ENCODE measurements at places on chromosomes 12 and 14.

DNA sequence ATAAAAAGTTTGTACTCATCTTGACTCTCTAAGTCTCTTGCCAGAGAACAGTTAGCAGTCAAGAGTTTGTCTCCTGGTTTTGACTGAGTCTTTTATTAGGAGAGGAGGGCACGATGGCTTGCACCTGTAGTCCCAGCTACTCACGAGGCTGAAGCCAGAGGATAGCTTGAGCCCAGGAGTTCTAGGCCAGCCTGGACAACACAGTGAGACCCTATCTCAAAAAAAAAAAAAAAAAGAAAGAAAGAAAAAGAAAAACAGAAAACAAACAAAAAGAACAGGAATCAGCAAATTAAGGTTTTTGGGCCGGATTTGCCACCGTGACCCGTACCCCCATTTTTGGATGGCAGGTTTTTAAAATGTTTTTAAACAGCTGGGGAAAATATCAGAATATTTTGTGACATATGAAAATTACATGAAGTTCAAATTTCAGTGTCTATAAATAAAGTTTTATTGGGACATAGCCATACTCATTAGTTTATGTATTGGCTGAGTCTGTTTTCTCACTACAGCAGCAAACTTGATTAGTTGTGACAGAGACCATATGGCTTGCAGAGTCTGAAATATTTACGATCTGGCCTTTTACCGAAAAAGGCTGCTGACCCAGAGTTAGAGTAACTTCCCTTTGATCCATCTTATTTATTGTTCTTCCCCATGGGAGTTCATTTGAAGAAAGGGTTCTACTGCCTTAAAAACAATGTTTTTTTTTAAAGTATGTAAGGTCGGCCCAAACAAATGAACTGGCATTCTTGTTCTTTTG is 31.2 kb downstream of the VEZT start:
- no peak for DNase-seq

DNA sequence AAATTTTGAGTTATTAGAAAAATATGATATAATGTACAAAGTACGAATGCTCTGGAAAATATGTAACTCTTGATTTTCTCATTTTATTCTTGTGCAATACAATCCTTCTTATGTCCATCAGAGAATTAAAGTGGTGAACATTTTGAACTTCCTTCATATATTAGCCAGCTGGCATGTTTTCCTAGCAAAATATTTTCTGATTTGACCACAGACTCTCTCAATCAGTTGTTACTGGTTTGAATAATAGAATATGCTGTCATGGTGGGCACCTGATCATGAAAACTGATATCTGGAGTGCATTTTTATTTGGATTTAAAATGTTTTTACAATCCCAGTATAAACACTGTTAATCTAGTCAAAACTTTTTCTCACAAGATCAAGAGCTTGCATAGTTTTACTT is 24.2 kb downstream of the PARPBP start:
- no peak for DNase-seq

GRCh38 chr12:12736759-12737676 is 19.9 kb downstream of the CDKN1B start:
- no peak for DNase-seq

DNA sequence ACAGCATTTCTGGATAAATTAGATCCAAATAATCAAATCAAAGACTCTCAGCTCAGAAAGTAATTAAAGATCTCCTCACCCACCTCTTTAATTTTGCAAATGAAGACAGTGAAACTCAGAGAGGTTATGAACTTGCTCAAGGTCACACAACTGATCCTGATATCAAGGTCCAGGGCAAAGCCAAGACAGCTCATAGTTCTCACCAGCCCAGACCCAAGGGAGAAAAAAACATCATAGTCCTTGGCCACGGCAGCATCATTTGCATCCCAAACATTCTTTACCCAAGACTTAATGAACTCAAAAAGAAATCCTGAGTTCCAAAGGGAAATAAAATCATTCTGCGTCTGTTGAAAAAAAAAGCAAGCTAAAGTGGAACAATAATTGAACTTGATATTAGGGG is 112.1 kb downstream of the DAD1 start:
- DNase-seq = no peak

DNA sequence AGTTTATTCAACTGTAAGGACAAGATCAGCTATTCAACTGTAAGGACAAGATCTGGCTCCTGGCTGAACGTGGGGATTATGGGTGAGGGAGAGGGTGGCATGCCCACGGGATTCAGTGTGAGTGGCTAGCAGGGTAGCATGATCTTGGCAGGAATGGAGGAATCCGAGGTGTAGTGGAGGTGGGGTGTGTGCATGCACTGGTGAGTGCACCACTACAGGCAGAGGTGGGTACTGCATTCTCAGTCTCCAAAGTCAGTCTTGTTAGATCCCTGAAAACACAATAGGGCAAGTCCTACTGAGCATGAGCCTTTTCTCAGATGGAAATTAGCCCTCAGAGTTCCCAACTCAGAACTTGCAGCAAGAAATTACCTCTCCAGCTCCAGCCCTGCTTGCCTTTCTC is 32.2 kb upstream of the DCD start:
- no peak for DNase-seq

- no peak for DNase-seq
Observed at GRCh38 chr14:103521438-103521950, 1.1 kb downstream of the CKB start.

GRCh38 chr14:90599748-90600507 is 203.1 kb downstream of the CALM1 start:
- DNase-seq = no peak

- no peak for DNase-seq
Observed at GRCh38 chr12:123896767-123897166, 75.9 kb downstream of the CCDC92 start.

DNA sequence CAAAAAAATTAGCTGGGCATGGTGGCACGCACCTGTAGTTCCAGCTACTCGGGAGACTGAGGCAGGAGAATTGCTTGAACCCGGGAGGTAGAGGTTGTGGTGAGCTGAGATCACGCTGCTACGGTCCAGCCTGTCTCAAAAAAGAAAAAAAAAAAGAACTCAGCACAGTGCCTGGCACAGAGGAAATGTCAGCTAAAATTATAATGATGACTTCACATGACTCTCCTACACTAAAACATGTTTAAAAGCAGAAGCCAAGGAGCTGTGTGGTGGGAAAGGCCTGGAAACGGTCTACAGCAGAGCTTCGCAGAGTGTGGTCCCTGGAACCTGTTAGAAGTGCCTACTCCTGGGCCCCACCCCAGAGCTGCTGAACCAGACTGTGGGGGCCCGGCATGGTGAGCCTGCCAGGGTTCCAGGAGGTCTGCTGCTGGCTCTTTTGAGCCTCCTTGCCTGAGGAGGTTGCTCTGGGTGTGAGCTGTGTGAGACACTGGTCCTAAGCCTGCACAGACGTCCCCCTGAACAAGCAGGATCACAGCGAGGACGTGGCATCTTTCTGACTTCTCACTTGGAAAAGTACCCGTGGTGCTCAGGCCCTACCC is 28.1 kb downstream of the TCHP start:
- no peak for DNase-seq

- no peak for DNase-seq
Observed at GRCh38 chr12:48390026-48390425, 39.3 kb upstream of the ZNF641 start.

- DNase-seq = no peak
Observed at GRCh38 chr14:69538766-69539165, 35.9 kb downstream of the CCDC177 start.

GRCh38 chr12:14396071-14396470 is 30.6 kb downstream of the ATF7IP start:
- no peak for DNase-seq

- no peak for DNase-seq
Observed at GRCh38 chr12:66598079-66598478, 80.8 kb downstream of the GRIP1 start.

- DNase-seq = no peak
Observed at GRCh38 chr14:75341620-75342019, 63.0 kb downstream of the FOS start.

GRCh38 chr12:10365696-10366405 is 24.0 kb downstream of the KLRK1 start:
- no peak for DNase-seq

DNA sequence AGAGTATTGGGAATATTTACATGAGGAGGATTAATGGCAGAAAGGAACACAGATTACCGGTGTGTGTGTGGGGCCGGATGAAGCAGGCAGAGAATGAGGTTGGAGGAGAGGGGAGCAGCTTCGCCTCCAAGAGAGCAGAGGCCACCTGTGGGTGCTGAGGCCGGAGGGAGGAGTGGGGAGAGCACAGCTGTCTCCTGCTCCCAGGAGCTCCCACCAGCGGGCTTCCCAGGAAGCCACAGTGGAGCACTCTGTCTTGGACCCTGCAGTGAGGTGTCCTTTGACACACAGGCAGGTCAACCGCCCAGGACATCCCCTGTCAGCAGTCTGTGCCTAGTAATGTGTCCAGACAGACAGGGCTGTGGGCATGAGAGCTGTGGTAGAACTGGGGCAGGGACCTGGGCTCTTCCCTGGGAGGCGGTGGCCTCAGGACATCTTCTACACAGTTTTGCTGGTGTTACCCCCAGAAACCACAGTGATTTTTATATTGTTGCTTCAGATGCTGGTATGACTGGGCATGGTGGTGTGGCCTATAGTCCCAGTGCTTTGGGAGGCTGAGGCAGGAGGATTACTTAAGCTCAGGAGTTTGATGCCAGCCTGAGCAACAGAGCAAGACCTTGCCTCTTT is 18.5 kb upstream of the AMN start:
- DNase-seq = no peak

GRCh38 chr12:108134744-108135143 is 5.7 kb downstream of the WSCD2 start:
- DNase-seq = no peak

GRCh38 chr12:130788515-130788914 is 50.5 kb downstream of the STX2 start:
- DNase-seq = no peak

DNA sequence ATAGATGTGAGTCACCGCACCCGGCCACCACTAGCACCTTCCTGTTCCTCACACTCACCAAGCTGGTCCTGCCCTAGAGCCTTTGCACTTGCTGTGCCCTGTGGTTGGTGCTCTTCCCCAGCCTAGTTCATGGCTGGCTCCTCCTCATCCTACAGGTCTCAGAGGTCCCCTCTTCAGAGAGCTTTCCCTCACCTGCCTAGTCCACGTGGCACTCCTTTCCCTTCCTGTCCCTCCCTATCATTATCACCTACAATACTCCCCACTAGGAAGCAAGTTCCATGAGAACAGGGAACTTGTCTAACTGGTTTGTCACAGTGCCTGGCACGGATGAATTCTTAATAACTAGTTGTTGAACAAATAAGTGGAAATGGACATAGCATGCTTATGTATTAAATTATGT is 24.0 kb upstream of the TMED10 start:
- DNase-seq = no peak

GRCh38 chr12:127237151-127237550 is 1029.8 kb upstream of the TMEM132C start:
- no peak for DNase-seq

GRCh38 chr14:68464711-68465110 is 328.2 kb downstream of the ZFP36L1 start:
- peak; percentile 86 for DNase-seq

- no peak for DNase-seq
Observed at GRCh38 chr12:108102363-108102762, 26.7 kb upstream of the WSCD2 start.

DNA sequence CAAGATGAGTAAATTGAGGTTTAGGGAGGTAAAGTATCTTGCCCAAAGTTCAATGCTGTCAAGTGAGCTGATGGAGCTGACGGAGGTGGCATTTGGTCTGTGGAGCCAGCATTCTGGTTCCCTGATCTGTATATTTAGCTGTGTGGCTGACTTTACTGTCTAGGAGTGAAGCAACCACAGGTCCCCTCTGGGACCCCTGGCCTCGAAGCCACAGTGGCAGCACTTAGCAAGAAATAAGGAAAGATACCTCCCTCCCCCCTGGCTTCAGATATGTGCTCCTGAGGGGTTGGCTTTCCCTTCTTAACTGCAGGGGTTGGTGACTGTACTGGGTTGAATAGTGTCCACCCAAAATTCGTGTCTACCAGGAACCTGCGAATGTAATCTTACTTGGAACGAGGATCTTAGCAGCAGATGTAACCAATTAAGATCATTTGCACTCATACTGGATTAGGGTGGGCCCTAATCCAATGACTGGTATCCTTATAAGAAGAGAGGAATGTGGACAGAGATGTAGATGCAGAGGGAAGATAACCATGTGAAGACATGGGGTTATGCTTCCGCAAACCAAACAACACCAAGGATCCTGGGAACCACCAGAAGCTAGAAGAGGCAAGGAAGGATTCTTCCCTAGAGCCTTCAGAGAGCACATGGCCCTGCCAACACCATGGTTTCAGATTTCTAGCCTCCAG is 2.0 kb upstream of the ACVR1B start:
- no peak for DNase-seq

DNA sequence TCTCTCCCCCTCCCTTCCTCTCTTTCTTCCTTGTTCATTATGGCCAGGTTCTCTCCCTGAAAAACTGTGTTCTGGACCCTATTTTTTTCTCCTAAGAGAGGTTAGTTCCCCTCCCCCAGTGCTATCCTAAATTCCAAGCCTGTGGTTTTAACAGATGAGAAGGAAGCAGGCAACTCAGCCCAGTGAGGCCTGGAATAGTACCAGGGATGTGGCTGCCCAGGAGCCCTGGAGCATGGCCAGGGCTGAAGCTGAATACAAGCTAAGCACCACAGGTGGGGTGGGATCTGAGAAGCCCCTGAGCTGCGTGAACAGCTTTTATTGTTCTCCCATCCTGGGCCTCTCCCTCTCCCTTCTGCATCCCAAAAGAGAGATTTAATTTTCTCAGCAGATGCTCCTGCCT is 1581.3 kb upstream of the TMEM132C start:
- no peak for DNase-seq

DNA sequence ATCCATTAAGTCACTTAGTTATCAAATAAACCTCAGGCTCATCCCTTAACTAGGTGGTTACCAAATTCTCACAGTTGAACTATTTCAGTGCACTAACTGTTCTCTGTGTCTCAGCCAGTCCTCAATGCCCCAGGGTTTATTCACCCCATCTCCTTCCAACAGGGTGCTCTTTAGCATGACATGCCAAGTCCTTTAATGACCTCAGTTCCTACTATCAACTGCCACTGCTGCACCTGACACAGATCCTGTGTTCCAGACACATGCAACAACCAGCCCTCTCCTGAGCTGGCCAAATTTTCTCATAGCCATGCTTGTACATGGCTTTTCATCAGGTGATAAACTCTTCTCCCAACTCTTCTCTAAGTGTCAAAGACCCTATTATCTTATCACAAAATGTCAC is 80.0 kb downstream of the ATXN2 start:
- DNase-seq = no peak

DNA sequence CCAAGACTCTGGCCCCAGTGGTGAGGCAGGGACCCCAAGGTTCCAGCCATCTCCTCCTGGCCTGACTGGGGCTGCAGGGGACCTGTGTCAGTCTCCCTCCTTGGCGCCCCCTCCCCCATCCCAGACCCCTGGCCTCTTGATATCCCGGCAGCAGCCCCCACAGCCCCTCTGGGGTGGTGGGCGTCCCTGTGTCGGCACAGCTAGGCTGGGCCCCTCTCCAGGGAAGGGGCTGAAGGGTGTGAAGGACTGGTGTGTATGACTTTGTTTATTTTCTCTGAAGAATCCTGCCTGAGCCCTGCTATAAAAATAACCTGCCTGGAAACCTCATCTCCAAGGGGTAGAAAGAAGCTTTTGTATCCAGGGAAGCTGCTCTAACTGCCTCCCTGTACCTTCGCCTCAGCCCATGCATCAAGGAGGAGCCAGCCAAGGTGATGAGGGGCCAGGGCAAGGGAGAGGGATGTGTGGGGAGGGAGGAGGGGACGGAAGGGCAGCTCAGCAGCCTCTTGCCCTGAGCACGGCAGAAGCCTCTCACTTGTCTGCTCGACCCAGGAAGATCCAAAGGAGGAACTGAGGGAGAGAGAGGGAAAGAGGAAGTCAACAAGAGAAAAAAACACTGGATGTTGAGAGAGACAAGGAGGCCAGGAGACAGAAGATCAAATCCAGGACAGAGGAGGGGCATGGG is 25.4 kb upstream of the COL2A1 start:
- DNase-seq = no peak
